ENCODE measurements at places on chromosomes 16 and 17.

DNA sequence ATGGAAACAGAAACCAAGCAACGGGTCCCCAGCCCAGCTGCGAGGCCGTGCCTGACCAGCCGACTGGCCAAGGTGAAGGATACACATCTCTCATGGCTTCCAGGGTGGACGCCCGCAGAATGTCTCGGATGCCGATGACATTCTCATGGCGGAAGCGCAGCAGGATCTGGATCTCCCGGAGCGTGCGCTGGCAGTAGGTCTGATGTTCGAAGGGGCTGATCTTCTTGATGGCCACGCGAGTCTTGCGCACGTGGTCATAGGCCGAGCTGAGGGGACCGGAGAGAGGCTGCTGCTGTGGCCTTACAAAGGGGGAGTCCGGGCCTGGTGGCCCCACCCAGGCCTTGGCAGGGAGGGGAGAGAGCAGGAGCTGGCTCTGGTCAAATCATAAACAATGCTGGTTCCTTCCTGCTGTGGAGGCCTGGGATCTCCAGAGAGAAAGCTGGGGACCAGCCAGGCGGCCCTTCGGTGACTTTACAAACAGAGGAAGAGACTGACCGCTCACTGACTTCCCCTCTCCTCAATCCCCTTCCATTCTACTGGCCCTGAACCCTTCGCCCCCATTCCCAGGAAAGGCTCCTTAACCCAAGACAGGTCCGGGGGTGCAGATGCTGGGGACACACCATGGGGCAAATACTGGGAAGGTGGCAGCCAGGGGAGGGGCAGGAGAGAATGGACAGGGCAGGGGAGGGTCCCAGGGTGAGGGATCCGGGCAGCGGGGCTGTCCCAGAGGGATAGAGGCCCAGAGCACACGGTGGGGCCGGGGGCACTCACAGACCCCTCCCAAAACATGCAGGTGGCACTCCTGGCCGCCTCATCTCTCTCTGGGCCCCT, 1.1 kb downstream of the MAPK3 start:
- DNase-seq: no peak

- DNase-seq: no peak
Observed at GRCh38 chr16:2154533-2155090, 970 bp upstream of the TRAF7 start.

DNA sequence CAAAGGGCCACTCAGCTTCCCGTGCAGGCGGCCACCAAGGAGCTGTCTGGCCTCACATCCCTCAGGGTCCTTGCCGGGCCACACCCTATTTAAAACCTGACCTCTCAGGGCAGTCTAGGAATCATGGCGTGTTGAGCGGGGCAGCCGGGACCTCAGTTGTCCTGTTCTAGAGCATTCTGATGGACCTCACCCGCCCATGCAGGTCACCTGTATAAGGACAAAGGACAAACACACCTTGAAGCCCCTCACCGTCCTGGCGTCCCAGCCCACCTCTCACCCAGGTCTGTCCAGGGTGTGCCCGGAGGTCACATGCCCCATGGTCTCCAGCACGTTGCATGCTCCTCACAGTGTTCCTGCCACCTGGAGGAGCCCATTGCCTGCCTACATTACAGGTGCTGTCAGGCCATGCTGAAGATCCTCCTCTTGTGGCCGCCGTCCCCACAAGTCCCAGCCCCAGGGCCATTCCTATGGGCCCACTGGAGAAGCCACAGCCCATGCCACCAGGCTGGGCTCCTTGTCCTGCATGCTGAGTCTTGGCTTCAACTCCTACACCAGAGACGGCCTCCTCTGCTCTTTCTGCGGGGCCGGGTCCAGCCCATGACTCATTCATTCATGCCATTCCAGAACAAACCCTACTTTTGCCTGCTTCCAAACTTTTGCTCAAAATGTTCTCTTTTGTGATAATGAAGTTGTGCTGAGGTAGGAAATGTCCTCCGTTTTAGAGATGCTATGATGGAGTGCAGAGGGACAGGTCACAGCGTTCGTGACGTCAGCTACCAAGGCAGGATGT, 46.3 kb downstream of the PEMT start:
- DNase-seq: no peak

GRCh38 chr16:35746281-35746962, 2287.0 kb downstream of the TP53TG3F start:
- DNase-seq: no peak

GRCh38 chr17:64092113-64092512, 37.8 kb downstream of the ERN1 start:
- no peak for DNase-seq

DNA sequence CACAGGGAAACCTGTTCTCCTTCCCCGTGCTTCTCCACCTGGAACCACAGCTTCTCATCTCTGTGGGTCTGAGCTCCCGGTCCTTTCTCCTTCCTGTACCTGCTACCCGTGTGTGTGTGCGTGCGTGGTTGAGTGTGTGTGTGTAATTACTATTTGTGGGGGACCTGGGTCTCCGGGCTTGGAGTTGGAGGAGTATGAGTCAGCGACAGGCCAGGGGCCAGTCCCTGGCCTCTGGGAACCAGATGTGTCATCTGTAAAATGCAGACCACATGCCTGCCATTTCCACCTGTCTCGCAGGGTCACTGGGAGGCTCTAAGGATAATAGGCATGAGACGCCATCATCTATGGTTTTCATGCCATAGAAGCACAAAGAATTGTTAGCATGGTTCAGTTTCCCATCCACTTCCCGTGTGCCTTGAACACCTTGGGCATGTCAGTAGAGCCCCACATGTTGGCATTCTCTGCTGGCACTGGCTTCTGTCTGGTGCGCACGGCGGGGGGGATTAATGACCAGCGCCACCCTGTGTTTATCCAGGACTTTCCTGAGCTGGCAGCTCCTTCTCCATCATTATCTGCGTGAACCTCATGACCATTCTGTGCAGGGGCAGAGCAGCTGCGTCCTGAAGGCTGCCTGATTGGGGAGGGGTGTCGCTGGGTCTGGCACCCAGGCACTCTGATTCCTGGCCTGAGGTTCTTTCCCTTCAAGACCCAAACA, 1.5 kb downstream of the ZNF205 start:
- no peak for DNase-seq

- DNase-seq: no peak
Observed at GRCh38 chr16:47873434-47873833, 282.4 kb downstream of the ABCC12 start.

DNA sequence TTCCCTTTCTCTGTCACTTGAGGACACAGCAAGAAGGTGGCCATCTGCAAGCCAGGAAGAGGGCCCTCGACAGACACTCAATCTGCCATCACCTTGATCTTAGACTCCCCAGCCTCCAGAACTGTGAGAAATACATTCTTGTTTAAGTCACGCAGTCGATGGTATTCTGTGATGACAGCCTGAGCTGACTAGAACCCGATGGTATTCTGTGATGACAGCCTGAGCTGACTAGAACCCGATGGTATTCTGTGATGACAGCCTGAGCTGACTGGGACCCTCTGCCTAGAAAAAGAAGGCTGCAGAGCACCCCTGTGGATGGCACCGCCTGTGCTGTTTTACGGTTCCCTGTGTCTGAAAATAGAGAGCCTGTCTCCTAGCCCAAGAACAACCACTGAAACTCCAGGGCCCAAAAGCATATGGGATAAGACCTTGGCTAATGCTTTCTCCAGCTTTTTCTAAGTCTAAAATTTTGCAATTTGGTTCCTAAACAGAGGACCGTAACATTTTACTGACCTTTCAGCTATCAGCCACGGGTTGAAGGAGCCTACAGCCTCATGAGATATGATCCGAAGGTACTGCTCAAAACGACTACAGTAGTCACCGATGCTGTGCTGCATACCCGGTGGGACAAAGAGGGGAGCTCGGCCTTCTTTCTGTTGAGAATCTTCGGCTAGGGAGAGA, 33.1 kb upstream of the PITPNM3 start:
- DNase-seq: no peak

DNA sequence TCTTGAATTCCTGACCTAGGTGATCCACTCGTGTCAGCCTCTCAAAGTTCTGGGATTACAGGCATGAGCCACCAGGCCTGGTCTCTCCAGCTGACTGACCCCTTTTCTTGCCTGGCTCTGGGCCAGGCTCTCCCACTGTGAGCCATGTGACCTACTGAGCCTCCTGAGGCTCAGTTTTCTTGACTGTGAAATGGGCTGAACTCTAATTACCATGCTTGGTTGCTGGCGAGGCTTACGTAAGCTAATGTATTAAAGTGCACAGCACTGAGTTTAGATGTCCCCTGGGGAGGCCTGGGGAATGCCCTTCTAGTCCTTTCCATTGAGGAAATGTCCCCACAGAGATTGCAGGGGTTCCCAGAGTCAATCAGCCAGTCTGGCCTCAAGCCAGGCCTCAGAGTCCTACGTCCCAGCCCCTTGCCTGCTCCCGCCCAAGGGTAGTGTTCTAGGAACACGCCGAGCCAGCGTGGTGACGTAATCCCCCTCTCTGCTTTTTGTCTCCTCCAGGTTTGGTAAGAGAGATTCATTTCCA, 45.8 kb upstream of the LGALS9 start:
- no peak for DNase-seq

DNA sequence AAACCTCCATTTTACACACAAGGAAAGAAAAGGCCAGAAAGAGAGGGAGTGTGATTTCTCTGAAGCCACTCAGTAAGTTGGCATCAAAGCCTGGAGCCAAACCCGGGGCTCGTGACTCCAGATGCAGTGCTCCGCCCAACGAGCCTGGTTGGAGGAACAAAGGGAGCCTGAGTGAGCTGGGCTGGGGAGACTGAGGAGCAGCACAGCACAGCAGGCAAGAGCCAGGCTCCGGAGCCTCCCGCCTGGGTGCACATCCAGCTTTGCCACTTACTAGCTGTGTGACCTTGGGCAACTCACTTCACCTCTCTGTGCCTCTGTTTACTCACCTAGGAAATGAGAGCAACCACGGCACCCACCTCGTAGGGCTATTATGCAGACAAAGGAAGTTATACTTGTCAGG, 5.6 kb downstream of the GSG1L start:
- no peak for DNase-seq
